Frontal cortex (tissue), 4 donors: ENCODE measurements at places on chromosomes 1 and 21.

DNA sequence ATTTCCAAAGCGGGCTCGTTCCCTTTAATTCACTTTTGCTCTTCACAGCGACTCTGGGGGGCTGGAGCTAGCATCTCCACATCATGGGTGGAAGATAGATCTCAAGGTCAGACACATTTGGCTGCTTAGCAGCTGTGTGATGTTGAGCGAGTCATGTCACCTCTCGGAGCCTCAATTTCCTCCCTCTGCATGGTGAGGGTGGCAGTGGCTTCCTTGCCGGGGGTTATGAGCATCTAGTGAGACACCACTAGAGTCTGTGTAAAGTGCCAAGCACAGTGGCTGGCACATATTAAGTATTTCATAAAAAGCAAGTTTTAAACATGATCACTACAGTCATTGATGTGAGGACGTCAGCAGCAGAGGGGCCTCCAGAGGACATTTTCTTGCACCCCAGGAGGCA, 16.9 kb upstream of the ECE1 start:
- DNase-seq, result no peak

DNA sequence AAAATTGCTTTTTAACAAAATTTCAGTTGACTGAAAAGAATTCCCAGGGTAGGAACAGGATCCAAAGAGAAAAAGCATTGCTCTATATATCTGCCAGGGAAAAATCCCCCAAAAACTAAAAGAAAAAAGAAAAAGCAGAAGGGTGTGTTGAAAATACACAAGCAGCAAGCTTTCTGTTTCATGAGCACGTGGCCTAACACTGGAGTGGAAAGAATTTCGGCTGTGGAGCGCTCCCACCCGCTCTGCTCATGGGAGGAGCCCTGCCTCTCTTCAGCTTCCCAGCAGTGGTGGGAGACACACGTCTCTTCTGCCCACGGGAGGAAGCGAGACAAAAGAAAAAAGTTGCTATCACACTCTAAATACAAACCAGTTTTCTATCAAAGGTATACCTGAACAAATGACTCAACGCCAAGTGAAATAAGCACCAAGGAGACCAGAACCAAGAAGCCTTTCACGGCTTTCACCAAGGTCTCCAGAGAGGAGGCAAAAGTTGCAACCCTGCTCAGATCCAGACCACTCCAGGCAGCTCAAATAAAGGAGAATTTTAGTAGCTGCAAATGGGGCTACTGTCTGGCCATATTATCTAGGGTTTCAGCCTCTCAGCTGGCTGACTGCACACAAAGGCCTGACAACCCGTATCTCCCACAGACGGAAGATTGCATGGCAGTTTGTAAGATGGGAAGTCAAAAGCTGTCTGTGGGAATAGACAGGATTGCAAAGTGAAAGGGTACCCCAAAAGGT, 29.5 kb upstream of the ZNF496 start:
- no peak for DNase-seq

- no peak for DNase-seq
Observed at GRCh38 chr1:109997867-109998229, 13.3 kb downstream of the AHCYL1 start.

DNA sequence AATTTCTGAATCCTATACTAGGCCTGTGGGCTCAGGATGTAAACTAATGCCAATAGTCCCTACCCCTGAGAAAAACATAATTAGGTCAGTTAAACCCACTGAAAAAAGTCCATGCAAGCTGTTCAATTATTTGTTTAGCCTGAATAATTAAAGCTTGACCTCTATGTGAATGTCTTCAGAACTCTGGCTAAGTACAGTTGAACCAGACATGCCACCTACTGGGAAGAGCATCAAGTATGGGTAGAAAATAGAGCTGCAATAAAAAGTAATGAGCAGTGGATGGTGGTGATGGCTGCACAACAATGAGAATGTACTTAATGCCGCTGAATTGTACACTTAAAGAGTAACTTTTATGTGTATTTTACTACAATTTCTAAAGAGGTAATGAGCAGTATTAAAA, 23.6 kb upstream of the SLC19A2 start:
- DNase-seq, result no peak

DNA sequence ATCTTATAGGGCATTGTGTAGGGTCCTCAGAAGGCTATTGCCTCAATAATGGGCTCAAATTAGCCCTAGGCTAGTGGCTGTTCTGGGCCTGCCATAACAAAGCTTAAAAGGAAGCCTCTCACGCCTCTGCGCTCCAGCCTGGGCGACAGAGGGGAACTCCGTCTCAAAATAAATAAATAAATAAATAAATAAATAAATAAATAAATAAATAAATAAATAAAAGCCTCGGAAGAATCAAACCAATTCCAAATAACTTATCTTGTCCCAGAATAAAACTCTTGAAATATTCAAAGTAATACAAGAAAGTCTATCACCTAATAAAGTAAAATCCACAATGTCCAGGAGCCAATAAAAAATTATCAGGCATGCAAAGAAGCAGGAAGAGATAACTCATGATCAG, 14.4 kb upstream of the ALDH9A1 start:
- DNase-seq, result no peak
